ENCODE measurements at places on chromosomes 3 and 15.

- no peak for DNase-seq
Observed at GRCh38 chr15:52011711-52012144, 7.3 kb upstream of the MAPK6 start.

DNA sequence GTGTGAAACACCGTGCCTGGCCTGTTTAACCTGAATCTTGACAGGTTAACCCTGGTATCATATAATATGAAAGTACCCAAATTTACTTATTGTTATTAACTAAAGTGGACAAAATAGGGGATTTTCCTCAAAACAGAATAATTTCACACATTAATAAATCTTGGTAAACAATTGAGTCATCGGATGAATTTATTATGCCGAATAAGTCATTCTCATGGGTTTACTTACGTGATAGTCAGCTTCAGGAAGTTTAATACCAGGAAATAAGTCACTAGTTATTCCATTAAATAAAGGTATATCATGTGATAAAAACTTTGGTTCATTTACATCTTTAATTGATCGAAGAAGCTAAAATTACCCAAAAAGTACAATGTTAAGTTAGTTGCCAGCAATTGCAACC lies 99.7 kb downstream of the DNAH12 start:
- no peak for DNase-seq

- DNase-seq: no peak
Observed at GRCh38 chr3:191997093-191997492, 536.1 kb downstream of the PYDC2 start.

DNA sequence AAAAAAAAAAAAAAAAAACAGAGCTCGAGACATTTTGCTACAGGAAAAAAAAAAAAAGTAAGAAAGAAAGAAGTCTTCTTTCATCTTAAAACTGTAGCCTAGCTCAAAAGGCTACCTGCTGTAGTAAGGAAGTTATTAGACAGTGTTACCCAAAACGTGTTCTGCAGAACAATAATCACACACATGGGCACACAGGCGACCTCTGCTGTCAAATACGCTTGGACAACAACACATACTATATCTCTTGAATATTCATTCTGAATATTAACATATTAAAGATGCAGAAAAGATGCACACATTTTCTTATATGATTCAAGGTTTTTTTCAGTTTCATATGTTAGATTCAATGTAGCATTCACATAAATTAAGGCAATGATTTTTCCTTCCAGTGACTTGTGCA lies 215.8 kb downstream of the ROBO1 start:
- DNase-seq: no peak

DNA sequence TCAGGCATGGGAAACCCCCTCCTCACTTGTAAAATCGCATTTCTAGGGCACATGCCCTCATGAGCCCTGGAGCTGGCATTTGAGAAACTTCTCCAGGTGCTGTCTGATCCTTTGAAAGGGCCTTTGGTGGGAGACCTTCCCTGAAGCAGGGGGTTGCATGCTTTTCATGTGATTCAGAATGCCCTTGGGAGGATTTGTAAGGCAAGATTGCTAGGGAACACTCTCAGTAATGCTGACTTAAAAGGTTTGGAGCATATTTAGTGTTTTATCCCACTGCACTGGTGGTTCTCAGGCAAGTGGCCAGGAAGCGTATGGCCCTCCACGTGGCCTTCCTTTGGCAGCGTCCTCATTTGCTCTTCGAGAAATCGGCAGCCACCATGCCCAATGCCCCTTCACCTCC lies 164.1 kb downstream of the ARRDC4 start:
- no peak for DNase-seq

DNA sequence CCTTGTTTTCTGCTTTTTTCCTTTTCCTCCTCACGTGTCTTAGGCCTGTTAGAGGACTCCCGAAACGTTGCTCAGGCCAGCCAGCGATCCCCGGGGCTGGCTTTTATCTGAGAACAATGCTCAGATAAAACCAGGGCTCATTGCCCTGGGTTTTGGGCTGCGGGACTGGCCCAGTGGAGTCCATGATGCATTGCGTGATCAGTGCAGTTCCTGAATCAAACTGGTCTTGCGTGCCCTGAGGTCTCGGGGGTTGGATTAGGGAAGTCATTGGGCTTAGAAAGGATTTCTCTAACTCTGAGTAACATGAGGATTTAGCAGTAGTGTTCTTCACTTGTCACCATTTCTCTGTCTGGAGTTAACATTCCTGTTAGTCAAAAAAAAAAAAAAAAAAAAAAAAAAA lies 66.3 kb downstream of the CCR1 start:
- no peak for DNase-seq

- no peak for DNase-seq
Observed at GRCh38 chr15:66723826-66724731, 22.0 kb downstream of the SMAD6 start.

DNA sequence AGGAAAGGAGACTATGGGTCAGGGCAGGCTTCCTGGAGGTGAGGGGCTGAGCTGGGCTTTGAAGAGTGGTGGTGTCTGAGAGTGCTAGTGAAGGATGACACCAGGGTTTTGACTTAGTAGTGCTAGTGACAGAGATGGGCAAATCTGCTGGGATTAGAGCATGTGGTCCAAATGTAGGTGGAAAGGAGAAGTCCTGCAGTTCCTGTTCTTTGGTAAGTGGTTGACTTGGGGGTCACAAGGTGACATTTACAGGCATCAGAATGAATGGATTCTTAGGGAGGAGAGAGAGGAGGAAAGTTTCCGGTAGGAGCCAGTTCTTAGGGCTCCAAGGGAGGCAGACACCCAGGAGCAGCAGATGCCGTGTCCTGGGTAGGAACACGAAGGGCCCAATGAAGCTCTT lies 796 bp upstream of the DOCK3 start:
- no peak for DNase-seq

GRCh38 chr3:31165399-31165860 lies 271.0 kb upstream of the GADL1 start:
- no peak for DNase-seq

All from cortex of kidney (tissue), 1 donor.